BJ (cell line): ENCODE measurements at places on chromosomes 16 and 17.
A peak's percentile ranks its signal among the peaks of the same experiment; 100 is the strongest.

DNA sequence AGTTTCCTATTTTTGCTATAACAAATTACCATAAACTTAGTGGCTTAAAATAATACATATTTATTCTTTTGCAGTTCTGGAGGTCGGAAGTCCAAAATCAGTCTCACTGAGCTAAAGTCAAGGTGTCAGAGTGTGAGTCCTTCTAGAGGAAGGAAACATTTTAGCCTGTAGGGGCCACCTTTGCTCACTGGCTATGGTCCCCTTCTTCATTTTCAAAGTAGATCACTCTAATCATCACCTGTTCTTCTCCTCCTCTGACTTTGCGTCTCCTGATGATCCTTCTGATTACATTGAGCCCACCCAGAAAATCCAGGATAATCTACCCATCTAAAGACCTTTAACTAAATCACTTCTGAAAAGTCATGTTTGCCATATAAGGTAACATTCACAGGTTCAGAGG is 534.4 kb upstream of the SALL1 start:
- DNase-seq: no peak

DNA sequence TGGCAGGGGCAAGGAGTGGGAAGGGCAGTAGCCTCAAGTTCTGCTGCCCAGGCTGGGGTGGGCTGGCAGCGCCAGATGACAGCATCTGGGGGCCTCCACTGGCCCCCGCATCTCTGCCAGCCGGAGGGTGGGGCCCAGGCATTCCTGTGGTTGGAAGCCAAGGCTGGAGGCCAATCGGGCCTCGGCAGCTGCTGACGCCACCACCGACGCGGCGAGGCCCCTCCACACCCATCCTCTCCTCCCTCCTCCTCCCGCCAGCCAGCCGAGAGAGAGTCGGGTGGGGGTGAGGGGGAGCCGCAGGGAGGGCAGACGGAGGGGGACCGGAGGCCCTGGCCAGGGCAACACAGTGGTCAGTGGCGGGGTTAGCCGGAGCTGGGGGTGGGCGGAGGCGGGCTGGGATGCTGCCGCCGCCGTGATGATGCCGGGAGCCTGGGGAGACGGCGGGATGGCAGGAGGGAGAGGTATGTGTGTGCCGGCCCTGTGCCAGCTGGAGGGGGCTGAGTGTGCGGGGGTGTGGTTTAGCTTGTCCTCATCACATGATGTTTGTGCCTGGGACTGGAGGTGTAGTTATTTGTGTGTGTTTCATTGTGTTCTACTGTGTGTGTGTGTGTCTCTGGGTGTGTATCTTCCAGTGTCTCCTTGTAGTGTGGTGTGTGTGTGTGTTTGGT is 36.6 kb downstream of the ARHGAP23 start:
- peak; percentile 77 for DNase-seq

- no peak for DNase-seq
These were observed 4.3 kb downstream of the UBE2G1 start for GRCh38 chr17:4362141-4362540.

DNA sequence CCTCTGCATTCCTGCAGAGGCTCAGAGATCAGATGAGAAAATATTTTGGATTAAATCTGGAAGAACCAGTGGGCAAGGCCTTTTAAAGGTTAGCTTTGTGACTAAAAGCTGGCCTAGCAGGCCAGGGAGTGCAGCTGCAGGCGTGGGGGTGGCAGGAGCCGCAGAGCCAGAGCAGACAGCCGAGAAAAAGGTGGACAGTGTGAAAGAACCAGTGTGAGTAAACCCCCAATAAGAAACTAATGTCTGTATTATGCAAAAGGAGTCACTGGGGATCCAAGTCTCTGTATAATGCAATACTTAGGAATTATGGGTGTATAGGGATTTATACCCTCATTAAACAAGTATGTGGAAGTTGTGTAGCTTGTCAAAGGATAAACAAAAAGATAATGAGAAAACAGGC is 21.4 kb upstream of the SPACA3 start:
- peak; percentile 8 for DNase-seq

- no peak for DNase-seq
These were observed 211.9 kb downstream of the KATNIP start for GRCh38 chr16:27761816-27762215.

DNA sequence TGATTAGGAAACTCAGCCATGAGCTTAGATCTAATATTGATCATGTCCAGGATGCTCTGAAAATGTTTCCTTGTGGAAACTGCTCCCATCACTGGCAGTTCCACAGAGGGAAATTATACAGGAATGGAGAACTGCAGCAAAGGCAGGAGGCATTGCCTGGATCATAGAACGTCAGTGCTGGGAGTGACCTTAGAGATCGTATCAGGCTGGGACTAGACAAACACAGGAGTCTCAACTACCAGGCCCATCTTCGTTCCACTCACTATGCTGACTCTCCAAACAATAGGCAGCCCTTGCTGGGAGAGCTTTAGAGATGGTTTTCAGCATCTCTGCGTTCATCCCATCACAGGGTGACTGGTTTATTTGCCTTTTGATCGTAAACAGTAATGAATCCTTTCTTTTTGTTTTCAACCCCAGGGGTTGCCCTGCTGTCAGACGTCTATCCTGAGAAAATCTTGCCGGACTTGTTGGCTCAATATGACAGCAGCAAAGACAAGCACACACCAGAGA is 130.3 kb downstream of the TANGO6 start:
- no peak for DNase-seq

- peak; percentile 97 for DNase-seq
These were observed 135.4 kb upstream of the CHMP6 start for GRCh38 chr17:80855948-80856862.

GRCh38 chr17:76700270-76700616 is 10.5 kb downstream of the MXRA7 start:
- no peak for DNase-seq

- DNase-seq: no peak
These were observed 9.4 kb downstream of the RPL19 start for GRCh38 chr17:39209317-39210092.

DNA sequence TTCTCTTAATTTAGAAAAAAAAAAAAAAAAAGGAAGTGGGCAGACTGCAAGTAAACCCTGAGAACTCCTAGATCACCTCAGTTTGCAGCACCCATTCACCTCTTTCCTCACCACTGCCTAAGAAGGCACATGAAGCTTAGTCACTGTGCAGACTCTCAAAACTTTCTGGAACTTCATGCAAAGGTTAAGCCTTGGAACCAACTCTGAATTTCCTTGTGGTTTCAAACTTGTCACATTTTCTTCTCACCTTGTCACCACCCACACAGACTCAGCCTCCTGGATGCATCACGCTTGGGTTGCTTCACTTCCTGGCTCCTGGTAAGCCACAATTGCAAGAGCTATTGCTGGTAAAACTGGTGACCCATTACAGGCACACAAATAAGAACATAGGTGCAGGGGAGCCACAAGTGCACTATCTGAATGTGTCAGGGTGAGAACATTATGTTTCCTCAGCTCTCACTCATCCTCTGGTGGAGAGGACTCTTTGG is 15.0 kb upstream of the CPD start:
- DNase-seq: peak; percentile 78

- DNase-seq: no peak
These were observed 98.6 kb upstream of the DNAH17 start for GRCh38 chr17:78675836-78676235.

DNA sequence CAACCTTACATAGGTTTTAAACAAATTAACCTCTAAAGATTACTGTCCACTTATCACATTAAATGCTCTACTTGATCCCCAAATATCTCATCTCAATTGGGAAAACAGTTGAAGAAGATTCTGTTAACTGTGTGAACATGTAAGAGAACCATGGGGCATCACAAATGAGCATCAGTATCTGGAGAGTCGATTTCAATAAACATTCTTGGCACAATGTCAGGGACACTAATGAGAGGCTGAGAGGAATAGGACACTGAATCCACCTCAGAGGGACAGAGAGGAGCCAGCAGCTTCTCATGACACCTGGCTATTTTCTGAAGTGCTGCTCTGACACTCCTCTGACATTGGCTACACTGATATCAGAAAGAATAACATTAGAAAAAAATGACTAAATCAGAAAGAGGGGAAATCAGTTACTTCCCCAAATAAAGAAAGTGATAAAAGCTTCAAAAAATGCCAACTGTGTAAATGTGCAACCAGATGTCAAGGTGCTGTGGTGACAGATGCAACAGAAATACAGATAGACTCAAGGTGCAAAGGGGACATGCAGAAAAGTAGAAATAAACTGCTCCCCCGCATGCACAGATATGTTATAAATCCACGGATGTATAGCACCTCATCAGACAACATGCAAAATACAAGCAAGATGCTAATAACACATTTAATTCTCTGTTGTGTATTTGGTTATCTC is 67.4 kb downstream of the SNX11 start:
- DNase-seq: no peak

DNA sequence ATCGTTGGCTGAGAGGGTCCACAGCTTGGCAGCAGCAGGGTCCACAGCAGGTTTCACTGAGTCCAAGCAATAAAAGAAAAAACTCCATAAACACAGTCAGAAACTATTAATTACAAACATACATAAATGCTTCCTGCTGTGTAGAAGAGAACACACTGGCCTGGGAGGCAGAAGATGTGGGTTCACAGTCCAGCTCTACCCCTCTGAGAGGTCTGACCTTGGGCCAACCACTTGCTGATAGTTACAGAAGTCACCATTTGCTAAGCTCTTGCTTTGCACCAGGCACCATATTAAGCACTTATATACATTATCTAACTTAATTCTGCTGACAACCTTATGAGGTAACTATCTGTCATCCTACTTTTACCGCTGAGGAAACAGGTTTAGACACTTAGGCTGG is 14.7 kb downstream of the CIAPIN1 start:
- DNase-seq: no peak
